ENCODE measurements at places on chromosomes 6 and 20.

DNA sequence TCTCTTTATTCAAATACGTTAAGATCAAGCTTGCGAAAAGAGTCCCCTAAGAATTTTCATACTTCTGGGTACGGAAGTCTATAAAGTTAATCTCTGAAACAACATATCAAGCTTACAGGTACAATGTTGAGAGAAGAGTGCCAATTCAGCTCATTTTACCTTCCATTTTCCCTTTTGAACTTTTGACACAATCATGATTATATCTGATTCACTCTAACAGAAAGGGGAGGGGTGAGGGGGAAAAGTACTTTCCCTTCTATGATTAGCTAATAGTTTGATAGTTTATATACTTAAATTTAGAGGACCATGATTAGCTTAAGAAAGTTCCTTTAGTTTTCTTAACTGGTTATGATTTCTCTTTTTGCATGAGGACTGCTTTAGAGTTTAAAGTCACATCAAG is 33.5 kb downstream of the SNX3 start:
- no peak for DNase-seq

DNA sequence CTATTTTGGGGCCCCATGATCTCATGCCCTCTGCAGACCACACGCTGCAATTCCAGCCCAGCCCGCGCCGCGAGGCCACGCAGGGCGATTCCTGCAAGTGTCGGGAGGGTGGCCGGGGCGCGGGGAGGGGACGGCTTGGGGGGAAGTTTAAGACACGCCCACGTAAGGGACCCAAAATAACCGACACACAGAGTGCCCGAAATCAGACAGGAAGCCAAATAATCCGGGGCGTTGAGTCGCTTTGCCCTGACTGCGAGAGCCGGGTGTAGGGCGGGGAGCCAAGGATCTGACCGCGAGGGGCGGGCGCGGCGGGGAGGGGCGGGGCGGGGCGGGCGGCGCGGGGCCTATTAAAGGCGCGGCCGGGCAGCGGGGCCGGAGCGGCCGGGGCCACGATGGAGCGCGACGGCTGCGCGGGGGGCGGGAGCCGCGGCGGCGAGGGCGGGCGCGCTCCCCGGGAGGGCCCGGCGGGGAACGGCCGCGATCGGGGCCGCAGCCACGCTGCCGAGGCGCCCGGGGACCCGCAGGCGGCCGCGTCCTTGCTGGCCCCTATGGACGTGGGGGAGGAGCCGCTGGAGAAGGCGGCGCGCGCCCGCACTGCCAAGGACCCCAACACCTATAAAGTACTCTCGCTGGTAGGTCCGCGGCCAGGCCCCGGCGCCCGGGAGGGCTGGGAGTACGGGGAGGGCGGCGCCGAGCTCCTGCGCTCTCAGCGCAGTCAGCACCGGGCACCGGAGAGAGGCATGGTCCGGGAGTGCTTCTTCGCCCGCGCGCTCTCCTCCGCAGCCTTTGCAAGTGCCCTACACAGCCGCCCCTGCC is at the start of gene ENPP1:
Gene ENPP1, plus strand, starts transcription at position 377 of the 816 bp plus-strand sequence. Its CDS starts 16 bp downstream, at position 393.
- peak; percentile 92 for DNase-seq

- no peak for DNase-seq
Measured at GRCh38 chr6:158564243-158565121, 4.6 kb downstream of the TMEM181 start.

- DNase-seq = no peak
Measured at GRCh38 chr6:105897131-105897530, 189.0 kb upstream of the PRDM1 start.

DNA sequence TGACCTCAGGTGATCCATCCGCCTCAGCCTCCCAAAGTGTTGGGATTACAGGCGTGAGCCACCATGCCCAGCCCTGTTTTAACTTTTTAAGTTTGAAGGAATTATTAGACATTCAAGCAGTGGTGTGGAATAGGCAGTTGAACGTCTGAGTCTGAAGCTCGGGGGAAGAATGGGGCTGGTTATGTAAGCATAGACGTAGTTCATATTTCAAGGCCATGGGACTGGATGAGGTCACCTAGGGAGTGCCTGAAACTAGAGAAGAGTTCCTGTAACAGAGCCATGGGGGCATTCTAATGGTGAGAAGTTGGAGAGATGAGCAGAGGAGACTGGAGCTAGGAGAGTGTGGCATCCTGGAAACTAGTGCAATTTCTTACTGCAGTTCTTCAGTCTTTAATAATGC is 6.4 kb downstream of the CDKAL1 start:
- DNase-seq = no peak

GRCh38 chr6:85449818-85450759 is at the start of gene NT5E:
NT5E (plus strand) TSS chr6:85450083; CDS start chr6:85450140, 57 bp downstream.
- peak; percentile 93 for DNase-seq

DNA sequence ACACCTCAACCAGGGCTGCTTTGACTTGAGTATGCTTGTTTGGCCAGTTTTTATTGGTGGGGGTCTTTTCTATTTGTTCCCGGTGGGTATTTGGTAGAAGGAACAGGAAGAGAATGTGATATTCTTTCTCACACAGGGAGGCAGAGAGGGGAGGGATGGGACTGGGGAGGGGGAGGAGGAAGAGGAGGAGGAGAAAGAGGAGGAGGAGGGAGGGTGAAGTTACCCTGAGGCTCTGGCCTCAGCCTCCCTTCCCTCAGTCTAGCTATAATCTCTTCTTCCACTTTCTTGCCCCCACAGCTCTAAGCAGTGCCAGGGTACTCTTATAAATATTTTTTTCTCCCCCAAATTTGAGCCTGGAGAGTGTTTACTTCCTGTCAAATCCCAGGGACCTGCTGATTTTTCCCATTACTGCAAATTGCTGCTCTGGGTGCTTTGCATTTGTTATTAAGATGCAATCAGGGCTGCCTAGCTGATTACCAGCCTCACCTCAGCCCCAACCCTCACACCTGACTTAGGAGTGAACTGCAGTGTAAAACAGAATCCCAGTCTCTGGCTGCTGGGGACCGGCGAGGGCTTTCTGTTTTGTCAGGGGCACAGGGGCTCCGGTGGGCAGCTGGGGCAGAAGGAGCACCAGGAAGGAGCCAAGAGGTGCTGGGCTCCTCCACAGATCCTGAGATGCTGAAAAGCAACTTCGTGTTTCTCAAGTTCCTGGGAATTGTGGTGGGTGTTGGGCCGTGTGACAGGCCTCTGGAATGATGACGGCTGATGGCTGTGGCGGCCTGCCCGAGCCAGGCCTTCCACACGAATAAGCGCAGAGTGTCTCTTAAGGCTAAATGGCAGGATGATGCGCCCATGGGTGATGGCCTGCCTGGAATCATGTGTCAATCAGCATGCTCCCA is 141.4 kb downstream of the CD83 start:
- DNase-seq = no peak

GRCh38 chr6:148470606-148471465 is 128.2 kb downstream of the SASH1 start:
- no peak for DNase-seq

- DNase-seq = no peak
Measured at GRCh38 chr6:2617729-2618128, 133.0 kb downstream of the MYLK4 start.

DNA sequence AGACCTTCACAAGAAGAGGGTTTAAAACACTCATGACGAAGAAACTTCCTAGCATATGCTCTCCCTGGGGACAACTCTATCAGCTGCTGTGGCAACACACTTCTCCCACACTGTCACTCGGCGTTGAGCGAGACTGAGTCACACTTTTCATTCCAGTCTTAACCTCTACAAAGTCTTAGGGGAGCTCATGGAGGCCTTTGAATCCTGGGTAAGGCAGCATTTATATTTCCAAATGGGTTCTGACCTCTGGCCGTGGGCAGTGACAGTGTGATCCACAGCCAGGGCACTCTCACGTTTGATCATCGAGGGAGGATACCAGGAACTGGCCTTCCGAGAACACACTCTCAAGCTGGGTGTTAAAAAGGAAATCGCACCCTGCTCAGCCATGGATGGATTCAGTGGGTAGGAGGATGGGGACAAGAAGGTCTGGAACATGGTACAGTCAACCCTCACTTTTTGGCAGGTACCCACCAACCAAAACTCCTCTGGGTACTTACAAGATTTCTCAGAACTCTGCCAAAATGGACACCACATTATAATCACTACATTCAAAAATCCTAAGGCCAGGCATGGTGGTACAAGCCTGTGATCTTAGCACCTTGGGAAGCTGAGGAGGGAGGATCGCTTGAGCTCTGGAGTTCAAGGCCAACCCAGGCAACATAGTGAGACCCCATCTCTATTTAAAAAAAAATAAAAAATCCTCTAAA is 19.6 kb downstream of the RRBP1 start:
- DNase-seq = peak; percentile 71

DNA sequence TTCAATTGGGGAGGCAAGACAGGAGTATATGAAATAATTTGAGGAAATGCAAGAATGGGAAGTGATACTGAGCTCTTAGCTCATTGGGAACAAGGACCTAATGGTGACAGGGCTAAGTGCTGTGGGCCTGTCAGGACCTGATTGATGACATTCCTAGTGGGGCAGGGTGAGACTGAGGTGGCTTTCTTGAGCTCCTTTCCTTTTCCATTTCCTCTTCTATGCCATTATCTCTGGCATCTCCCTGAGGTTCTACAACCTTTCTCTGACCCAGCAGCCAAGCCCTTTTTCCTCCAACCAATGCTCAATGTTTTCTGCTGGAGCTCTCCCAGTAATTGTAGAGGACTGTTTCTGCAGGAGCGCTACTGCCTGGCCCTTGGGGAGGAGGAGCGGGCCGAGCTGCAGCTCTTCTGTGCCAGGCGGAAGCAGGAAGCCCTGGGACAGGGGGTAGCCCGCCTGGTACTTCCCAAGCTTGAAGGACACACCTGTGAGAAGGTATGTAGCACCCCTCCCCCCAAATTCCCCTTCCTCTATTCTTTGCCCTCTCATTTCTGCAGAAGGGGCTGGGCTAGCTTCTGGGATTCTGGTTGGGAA is 2.8 kb upstream of the TOMM6 start:
- DNase-seq = no peak

GRCh38 chr20:46174469-46175126 is 56.5 kb downstream of the CD40 start:
- DNase-seq = peak; percentile 89

DNA sequence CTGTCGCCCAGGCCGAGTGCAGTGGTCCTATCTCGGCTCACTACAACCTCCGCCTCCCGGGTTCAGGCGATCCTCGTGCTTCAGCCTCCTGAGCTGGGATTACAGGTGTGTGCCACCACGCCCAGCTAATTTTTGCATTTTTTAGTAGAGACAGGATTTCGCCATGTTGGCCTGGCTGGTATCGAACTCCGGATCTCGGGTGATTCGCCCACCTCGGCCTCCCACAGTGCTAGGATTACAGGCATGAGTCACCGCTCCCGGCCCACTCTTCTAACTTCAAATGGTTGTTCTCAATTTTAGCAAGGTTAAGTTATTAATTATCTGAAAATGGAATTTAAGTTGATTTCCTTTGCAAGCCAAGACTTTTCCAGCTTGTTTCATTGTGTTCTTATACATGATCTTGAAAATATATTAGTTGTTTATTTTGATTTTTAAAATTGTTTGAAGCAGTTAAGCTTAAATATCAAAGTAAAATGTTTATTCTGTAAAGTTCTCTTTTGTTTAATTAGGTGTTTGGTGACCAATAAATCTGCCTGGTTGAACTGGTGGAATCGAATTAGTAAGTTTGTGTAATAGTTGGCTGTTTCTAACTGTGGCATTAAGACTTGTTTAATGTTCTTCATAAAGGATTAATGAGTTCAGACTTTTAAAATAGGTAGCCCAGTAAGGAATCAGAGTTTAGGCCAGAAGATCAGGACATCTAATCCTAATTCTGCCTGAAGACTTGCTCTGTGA is 2.3 kb downstream of the PM20D2 start:
- DNase-seq = no peak

GRCh38 chr6:81556551-81556950 is 195.9 kb downstream of the TENT5A start:
- DNase-seq = no peak

- peak; percentile 69 for DNase-seq
Measured at GRCh38 chr20:9838378-9839295, at the start of gene PAK5. PAK5 (minus strand) TSS chr20:9839076; CDS start chr20:9644328, 194,748 bp downstream.

GRCh38 chr6:31970604-31971271 is 1.2 kb downstream of the DXO start:
- DNase-seq = peak; percentile 64

DNA sequence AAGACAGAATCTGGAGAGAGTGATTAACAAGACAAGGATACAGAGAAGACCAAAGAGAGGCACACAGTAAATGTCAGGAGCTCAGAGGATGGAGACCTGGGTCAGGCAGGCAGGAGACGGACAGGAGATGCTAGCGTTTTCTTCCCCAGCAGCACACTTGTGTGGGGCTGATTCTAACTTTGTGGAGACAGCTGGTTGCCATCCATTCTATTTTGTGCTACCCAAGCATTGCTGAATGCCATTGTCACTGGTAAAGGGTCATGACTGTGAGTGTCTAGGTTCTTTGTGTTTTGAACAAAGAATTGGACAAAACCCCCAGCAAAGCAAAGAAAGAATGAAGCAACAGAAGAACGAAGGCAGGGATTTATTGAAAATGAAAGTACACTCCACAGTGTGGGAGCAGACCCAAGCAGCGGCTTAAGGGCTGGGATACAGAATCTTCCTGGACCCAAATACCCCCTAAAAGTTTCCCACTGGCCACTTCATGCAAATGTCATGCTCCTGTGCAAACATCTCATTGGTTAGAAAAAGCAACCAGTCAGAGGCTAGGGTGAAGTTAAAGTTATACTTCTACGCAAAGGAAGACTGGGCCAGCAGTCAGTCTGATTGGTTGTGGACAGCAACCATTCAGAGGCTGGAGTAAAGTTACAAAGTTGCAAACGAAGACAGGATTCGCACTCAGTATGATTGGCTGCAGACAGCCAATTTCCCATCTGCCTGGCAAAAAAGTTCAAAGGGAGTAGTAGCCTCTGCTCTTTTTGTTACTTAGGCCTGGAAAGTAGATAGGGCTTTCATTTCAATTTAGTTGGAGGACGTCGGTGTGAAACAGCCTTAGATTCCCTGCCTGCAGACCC is 17.5 kb downstream of the PTK7 start:
- DNase-seq = no peak

DNA sequence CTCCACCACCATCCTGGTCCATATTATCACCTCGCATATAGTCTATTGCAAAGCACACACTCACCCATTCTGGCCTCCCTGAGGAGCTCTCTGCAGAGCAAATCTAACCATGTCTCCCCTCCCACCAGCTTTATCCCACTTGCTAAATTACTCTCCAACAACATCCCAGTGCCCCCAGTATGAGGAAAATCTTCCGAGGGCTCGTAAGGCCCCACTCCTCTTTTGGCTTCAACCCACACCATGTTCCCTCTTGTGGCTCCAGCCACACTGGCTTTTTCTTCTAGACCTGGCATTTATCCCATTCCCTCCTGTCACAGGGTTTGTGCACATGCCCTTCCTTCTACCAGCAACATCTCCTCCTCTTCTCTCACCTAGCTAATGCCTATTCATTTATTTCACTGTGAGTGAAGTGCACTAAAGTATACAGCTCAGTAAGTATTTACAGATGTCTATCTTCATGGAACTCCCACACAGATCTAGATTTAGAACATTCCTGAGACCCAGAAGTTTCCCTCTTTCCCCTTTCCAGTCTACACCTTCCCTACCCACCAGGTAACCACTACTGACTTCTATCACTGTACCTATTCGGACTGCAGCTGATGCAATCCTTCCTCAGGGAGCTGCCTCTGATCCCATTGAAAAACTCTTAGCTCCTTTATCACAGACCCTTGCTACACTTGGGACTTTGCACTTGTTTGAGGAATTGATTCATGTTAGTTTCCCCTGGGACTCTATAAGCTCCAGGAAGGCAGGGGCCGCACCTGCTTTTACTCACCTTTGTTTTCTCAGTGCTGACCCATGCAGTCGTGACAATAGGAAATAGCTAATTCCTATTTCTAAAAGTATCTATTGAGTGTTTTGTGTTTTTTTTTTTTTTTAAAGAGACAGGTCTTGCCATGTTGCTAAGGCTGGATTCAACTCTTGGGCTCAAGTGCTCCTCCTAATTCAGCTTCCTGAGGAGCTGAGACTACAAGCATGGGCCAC is 15.5 kb downstream of the MRPL14 start:
- no peak for DNase-seq
